ENCODE measurements at places on chromosomes 5 and 9. TPM values are rescaled to one million over a fixed set of nuclear protein-coding genes. Genes with fewer than 3 reads are reported as not detected.

DNA sequence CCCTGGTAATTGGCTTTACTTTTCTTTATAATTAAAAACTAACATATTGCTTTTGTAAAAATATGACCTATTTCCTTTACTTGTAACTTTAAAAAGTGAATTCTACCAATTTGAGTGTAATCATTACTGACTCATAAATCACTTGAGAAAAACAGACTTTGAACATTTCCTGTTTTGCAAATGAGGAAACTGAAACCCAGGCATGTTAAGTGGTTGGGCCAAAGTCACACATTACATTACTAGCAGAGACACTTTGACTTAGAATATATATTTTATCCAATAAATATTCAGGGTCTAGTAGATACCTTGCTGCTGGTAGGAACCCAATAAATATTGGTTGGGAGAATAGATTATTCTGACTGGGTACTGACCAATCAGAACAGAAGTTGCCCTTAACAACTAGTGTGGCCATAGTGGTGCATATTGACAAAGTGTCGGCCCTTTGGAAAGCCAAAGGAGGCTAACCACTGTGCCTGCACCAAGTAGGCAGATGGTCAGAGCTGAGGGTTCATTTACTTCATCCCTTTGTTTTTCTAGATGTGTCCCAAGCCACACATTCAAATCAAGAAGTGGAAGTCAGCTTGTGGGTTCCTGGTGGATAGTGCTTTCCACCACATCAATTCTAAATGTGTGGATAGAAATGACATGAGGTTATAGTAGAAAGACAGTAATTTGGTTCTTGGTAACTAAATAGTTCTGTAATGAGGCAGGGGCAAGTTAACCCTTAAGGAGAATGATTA lies 365.1 kb upstream of the RIOK2 start:
- no peak overlapping the region for H3K4me3 ChIP-seq
- no peak overlapping the region for H3K27ac ChIP-seq
- no peaks in the 10 kb centered on the region for H3K4me1 ChIP-seq
- no peaks in the 10 kb centered on the region for H3K36me3 ChIP-seq
- H3K27me3 ChIP-seq = no peaks in the 10 kb centered on the region
- DNase-seq = no peak

DNA sequence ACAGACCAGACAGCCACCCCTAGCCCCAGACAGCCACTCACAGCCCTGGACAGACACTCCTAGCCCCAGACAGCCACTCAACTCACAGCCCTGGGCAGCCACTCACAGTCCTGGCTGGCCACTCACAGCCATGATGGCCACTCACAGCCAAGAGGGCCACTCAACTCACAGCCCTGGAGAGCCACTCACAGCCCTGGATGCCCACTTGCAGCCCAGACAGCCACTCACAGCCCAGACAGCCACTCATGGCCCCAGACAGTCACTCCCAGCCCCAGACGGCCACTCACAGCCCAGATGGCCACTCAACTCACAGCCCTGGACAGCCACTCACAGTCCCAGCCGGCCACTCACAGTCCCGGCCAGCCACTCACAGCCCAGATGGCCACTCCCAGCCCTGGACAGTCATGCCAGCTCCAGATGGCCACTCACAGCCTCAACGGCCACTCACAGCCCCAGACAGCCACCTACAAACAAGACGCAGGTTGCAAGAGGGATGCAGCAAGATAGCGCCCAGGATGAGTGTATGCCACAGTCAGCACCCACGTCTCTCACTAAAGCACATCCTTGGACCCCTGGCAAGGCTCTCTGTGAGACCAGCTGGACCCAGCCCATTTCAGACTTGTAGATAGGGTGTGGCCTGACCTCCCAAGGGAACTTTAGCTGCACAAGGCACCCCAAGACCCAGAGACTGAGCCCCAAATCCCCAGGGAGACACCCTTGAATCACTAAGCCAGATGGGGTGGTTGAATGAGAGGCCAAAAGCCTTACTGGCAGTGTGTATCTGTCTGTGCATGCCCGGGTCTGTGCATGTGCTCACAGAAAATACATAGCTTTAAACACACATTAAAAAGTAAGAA lies 22.4 kb downstream of the ZDHHC11B start:
- no peak overlapping the region for H3K4me3 ChIP-seq
- H3K27me3 ChIP-seq = no peaks in the 10 kb centered on the region
- no peak overlapping the region for H3K27ac ChIP-seq
- peaks cover 10% of the 10 kb centered on the region for H3K4me1 ChIP-seq
- H3K36me3 ChIP-seq = no peaks in the 10 kb centered on the region

DNA sequence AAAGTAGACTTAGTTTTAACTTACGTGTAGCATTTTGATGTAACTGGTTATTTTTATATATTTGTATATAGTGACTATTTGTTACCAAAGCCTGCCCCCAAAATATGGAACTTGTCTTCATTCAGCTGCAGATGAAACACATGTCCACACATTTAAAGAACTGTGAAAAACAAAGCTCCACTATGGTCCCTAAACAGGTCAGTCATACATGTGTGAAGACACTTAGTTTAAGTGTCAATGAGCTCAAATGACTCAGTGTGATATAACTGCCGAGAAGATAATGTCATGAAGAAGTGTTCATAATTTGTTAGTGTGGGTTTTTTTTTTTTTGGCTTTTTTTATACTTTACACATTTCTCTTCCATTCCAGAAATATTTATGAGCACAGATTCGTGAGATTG lies 28.2 kb downstream of the HAVCR1 start:
- no peak for DNase-seq
- no peaks in the 10 kb centered on the region for H3K4me1 ChIP-seq
- no peaks in the 10 kb centered on the region for H3K36me3 ChIP-seq

DNA sequence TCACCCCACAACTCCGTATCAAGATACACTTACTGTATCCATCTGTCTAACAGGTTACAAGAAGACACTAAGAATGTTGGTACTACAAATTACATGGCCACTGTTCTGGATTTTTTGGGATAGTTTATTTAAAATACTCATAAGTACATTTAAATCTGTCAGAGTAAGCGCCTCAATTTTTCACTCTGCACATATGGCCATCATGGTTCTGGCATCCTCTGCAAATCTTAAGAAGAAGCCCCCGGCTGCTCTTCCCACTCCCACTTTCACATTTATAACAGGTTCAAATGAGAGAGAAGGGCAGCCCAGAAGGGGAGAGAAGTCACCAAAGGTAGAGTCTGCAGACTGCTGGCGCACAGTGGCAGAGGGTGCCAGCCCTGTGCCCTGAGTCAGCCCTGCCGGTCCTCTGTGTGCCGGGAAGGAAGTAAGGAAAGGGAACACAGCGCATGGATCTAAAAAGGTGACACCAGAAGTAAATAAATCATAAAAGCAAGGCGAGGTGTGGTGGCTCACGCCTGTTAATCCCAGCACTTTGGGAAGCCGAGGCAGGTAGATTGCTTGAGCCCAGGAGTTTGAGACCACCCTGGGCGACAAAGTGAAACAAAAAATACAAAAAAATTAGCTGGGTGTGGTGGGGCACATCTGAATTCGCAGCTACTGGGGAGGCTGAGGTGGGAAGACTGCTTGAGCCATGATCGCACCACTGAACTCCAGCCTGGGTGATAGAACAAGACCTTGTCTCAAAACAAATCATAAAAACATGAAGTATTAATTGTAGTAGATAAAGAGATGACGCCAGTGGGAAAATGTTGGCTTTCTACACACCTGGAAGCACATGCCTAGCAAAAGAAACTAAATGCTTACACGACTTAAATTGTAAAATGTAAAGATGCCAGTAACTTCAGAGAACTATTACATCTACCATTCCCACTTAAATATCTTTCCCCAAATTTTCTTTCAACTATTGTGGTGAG lies 30.0 kb downstream of the RNF130 start:
- H3K4me1 ChIP-seq = no peaks in the 10 kb centered on the region
- no peak overlapping the region for H3K27ac ChIP-seq
- no peak overlapping the region for H3K4me3 ChIP-seq
- no peak for DNase-seq
- H3K36me3 ChIP-seq = no peaks in the 10 kb centered on the region
- H3K27me3 ChIP-seq = no peaks in the 10 kb centered on the region

DNA sequence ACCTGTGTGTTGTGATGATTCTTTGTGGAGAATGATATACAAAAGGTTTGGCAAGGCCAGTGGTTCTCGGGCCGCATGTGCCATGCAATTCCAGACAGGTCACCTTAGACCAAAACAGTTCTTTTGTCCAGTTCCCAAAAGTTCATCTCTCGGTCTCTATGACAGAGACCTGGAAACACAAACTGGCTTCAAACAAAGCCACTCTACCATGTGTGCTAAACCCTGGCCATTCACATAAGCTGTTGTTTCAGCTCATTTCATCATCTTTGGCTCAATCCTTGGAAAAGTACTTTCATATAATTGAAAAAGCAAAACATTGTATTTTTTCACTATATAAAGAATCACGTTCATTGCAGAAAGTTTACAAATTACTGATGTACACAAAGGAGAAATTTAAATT lies 210.5 kb upstream of the SEMA6A start:
- H3K27ac ChIP-seq = no peak overlapping the region
- H3K36me3 ChIP-seq = no peaks in the 10 kb centered on the region
- H3K27me3 ChIP-seq = no peaks in the 10 kb centered on the region
- no peaks in the 10 kb centered on the region for H3K4me1 ChIP-seq
- DNase-seq = no peak
- no peak overlapping the region for H3K4me3 ChIP-seq

DNA sequence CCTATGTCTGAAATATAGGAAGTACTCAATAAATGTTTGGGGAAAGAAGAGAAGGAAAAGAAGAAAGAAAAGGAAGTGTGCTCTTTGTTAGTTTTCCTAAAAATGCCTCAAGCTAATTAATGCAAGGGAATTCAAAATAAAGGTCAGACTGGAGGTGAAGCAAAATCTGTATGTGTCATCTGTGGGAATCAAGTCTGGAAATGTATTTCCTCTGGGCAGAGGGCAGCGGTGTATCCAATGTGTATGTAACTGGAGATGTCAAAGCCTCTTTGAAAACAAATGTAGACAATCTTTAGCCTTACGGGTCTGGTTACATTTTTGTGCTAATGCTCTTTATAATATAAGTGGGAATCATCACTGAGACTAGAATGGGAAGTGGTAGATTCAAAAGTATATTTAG lies 471.4 kb downstream of the MAN2A1 start:
- DNase-seq = no peak
- H3K27me3 ChIP-seq = no peaks in the 10 kb centered on the region
- H3K4me3 ChIP-seq = no peak overlapping the region
- H3K27ac ChIP-seq = no peak overlapping the region
- no peaks in the 10 kb centered on the region for H3K36me3 ChIP-seq

RELL2 gene
- 20.4 TPM for total RNA-seq

FBXO38 gene
- 130 TPM for total RNA-seq

C9 gene
- not detected for total RNA-seq

CMBL gene
- not detected for total RNA-seq

SH2D3C gene
- total RNA-seq = not detected

HK3 gene
- not detected for total RNA-seq
